ENCODE measurements at places on chromosomes 2 and 18.

DNA sequence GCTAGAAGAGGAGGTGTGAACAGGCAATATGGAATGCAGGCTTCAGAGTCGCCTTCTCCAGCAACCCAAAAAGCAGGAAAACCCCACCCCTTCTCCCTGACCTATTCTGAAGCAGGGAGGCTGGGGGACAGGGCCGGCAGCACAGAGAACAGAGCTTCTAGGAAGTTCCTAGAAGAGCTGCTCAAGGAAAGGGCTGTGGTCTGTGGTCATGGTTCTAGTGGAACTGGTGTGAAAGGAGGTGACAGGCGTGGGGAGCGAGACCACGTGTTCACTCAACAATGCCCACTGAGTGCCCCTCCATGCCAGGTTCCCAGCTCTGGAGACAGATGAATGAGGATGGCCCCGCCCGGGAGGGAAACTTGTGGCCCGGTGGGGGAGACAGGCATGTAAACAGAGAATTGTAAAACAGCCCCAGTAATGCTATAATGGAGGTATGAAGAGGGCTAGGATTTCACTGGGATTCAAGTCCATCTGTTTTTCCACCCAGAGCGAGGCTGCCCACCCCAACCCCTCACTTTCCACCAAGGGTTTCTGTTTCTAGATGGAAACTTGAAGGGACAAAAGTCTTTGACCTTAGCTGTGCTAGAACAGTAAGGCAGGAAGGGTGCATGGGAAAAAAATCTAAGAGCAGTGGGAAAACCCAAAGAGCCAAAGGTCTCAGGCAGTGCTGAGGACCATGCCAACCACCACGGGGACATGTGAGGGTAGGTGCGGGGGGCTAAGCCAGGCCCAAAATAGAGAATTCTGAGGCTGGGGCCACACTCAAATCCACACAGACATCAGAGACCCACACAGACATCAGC lies 71.8 kb downstream of the TNS1 start:
- DNase-seq: peak; percentile 11

DNA sequence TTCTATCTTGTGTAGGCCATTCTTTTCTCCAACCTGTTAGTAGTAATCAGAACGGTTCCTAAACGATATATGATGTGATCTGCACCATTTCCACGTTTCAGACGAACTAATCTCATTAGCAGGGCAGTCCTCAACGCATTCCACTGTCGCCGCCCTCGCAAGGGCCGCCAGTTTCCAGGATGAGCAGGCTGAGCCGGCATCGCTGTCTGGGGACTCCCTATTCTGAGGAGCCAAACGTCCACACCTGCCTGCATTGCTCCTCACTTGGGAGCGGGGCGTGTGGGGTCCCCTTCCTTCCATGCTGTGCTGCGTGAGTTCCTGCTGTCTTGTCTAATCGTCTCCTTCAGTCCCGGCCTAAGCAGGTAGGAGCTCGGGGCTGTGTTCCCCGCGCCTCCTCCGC lies 76.6 kb downstream of the PSMG2 start:
- no peak for DNase-seq

- DNase-seq: no peak
These were observed 1250.2 kb downstream of the LRP1B start for GRCh38 chr2:140880573-140880972.

- no peak for DNase-seq
These were observed 3.6 kb downstream of the KLF11 start for GRCh38 chr2:10046931-10047330.

Data from DMS79 (cell line).